ENCODE measurements at places on chromosomes 4 and X. TPM values are rescaled to one million over a fixed set of nuclear protein-coding genes. Genes with fewer than 3 reads are reported as not detected.

The SPCS3 gene
- 142 TPM for total RNA-seq

The VSIG1 gene
- total RNA-seq: 3.5 TPM

The RHOH gene
- total RNA-seq: not detected

The PCDH7 gene
- total RNA-seq: 94.5 TPM

The RAB9B gene
- 4.5 TPM for total RNA-seq

The MAGEB17 gene
- not detected for total RNA-seq

The NWD2 gene
- not detected for total RNA-seq

The BMX gene
- total RNA-seq: 0.33 TPM

The TCEANC gene
- total RNA-seq: 4.2 TPM

- no peak for DNase-seq
Observed at GRCh38 chr4:118772767-118773428, 63.0 kb downstream of the SEC24D start.

DNA sequence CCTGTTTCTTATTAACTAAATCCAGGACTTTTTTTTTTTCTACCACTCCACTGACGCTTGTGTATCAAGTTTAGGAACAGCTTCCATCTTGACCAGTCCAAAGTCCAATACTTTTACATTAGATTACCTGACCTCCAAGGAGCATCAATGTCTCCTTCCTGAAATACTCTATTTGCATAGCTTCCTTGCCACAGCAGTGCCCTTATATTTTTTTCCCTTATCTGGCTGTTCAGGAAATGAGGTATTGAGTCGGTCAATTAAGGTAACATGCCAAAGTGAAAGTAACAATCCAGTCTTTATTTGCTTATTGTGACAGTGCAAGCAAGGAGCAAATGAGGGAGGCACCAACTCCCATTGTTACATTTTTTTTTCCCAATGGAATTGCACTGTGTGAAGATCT, 730.8 kb upstream of the NDST4 start:
- no peak for DNase-seq

- peak; percentile 42 for DNase-seq
Observed at GRCh38 chr4:158172261-158173258, at the start of gene GASK1B. GASK1B (minus strand) TSS chr4:158173025; CDS start chr4:158171375, 1,650 bp downstream.

DNA sequence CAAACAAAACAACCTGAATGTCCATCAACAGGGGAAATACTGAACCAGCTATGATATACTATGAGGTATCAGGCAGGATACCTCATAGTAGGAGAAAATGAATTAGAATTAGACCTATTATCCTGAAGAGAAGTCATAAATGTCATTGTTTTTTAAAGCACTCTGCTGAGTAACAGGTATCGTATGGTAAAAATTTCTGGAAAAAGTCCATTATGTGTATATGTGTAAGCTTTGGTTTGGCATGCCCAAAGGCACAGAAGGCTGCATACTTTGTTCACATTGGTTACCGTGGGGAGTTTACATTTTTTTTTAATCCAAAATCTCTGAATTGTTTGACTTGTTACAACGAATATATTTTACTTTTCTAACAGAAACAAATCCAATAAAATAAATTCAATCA, 70.5 kb downstream of the RPS3A start:
- DNase-seq: peak; percentile 5

DNA sequence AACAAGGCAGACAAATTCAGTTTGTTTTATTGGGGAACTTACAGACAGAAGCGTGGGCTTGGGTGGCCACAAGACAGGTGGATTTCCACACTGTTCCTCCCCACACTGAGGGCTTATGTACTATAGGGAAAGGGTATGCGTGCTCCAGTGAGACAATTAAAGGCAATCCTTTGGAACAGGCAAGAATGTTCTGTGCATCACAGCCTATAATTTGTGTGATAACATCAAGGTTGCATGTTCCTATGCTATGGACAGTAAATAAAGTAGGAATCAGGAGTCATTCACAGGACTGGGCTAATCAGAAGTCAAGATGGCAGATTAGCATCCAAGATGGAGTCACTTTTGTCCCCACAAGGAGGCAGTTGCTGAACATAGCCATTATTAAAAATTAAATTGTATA, 84.6 kb upstream of the TRIM2 start:
- no peak for DNase-seq

GRCh38 chr4:6988016-6988715, 55.0 kb upstream of the TADA2B start:
- no peak for DNase-seq

DNA sequence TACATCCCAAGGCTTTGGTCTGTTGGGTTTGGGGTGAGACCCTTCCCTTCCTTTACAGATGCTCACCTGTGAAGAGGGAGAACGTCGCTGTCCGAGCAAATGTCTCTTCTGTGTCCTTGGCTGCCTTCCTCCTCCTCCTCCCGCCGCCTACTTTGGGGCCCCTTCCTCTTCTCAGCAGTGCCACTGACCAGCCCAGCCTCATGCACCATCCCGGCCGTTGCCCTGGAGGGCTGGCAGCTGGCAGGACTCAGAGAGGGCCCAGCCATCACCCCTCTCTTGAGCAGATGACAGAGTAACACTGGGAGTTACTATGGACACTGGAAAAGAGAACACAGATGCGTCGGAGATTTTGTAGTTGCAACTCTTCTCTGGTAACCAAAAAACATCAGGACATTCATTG, 68.2 kb downstream of the TRMT44 start:
- no peak for DNase-seq

GRCh38 chr4:187972135-187972534, 23.4 kb upstream of the ZFP42 start:
- no peak for DNase-seq

GRCh38 chrX:150477371-150477770, 91.0 kb upstream of the MTM1 start:
- no peak for DNase-seq

DNA sequence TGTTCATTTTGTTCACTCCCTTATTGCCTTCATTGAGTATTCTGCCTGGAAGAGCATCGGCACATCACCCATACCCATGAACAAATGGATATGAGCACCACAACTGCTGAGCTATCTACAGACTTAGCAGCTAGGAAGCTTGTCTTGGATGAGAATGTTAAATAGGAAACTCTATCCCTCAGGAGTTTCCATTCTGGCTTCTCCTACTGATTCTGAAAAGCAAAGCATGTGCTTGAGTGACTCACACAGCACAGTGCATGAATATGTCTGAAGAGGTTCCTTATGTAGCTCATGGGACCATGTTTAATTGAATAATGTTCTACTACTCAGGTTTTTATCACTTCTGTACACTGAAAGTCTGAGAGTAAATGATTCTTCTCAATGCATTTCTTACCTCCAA, 57.3 kb upstream of the MXRA5 start:
- no peak for DNase-seq

- no peak for DNase-seq
Observed at GRCh38 chrX:131874300-131874699, 148.8 kb upstream of the STK26 start.

- no peak for DNase-seq
Observed at GRCh38 chr4:88452912-88453311, 4.0 kb upstream of the HERC5 start.

DNA sequence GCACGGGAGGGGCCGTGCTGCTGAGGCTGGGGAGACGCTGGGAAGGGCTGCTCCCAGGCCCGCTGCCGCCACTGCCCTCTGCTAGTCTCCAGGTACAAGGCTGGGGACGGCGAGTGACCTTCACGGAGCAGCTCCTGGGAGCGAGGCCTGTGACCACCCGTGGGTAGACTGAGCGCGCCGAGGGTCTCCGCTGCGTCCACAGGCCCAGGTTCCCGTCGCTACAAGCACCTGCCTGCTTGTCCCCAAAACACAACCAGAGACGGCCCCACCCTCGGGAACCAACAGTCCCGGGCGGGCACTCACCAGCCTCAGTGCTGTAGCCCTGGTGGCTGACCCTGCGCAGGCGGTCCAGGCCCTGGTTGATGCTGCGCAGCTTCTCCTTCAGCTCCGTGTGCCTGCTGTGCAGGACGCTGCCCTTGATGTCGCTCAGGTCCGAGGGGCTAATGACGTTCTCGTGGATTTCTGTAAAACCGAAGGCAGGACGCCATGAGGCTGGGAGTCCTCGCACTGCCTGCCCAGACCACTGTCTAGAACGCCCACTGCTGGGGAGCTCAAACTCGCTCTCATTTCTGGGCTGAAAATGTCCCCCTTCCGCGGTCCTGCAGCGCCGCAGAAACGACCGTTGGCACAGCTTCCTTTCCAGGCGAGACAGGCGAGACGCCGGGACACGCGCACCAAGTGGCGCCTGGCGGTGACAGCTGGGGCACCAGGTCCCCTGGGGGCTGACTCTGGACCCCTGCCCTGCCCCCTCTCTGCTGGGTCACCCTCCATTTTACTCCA, 14.3 kb downstream of the LRPAP1 start:
- DNase-seq: no peak

DNA sequence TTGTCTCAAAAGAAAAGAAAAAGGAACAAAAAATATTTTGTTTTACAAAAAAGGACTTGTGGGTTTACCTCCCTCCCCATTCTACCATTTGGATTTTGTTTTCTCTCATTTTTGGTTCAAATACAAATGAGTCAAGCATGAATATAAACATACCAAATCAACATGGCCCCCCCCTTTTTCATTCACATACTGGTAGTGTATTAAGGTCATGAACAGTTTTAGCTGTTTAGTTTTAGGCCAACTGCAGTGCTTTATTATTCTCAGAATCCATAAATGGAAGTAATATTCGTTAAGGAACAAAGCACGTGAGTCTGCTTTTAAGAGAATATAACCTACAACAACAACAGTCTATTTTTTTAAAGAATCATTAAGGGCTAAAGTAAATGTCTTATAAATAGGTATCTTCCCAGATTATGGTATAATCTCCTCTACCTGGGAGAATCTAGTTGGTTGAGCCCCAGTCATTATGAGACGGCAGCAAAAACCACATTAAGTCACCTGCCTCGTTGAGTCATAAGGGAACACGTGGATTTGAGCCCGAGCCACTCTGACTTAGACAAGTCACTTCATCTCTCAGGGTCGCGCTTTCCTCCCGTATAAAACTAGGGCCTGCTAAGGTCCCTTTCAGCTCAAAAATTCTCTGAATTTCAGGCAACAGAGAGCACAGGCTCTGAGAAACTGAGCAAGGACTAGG, 26.7 kb downstream of the BCLAF3 start:
- DNase-seq: peak; percentile 56

- no peak for DNase-seq
Observed at GRCh38 chr4:56289934-56290333, 97.4 kb downstream of the AASDH start.

GRCh38 chr4:137923494-137923893, 318.7 kb downstream of the SLC7A11 start:
- no peak for DNase-seq

DNA sequence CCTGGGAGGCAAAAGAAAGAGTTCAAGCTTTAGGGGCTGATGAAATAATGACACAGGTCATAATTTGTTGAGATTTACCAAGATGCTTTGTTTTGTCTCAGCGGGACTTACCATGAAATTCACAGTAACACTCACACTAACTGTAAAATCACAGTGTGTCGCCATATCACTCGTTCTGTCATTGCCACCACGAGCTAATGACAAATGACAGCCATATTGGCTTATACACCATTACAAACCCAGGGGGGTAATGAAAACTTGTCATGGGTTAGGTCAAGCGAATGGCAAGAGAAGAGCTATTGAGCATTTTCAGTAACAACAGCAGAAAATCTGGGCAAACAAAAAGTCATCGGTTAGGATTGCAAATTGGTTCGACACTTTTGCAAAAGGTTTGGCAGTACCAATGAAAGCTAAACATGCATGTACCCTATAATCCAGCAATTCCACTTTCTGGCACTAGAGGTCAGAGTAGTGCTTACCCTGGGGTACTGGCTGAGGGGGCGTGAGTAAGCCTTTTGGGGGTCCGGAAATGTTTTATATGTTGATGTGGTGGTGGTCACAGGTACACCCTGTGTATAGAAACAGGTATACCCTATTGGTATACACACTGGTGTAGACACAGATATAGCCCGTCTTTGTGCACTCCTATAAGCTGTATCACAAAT, 83.9 kb upstream of the RAI2 start:
- DNase-seq: no peak

GRCh38 chrX:13968198-13968597, 61.5 kb downstream of the GEMIN8 start:
- no peak for DNase-seq

DNA sequence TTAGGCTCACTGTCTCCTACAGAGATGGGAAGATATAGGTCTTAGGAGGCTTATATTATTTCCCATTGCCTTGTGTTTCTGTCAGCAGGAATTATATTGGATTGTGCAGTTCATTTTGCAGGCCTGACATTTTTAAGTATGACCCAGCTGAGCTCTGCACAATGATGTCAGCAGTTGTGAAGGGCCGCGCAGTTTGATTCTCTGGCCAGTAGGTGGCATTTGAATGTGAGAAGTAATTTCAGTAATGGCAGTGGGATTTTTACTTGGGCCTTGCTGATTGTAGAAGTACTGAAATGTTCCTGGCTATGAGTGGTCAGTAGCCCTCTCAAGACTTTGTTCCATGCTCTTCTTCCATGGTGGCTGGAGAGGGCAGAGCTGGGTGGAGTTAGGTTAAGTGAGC, 247.2 kb upstream of the MTMR8 start:
- no peak for DNase-seq

DNA sequence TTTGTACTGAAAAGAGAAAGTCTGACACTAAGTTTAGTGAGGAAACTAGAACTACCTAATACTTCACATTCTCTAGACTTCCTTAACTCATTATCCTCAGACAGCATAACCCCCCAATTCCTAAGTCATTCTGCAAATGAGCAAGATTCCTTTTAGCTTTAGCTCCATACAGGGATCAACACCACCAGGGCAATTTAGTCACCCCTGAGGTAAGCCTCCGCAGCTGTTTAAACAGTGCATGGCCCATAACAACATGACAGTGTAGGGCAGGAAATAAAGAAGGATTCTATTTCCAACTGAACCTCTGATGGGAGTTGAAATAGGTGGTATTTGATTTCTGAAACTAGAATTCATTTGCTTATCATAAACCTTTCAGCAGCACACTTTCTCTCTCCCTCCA, 112.8 kb upstream of the DKK2 start:
- no peak for DNase-seq

GRCh38 chr4:109294006-109294405, 8.5 kb downstream of the COL25A1 start:
- no peak for DNase-seq

- no peak for DNase-seq
Observed at GRCh38 chrX:33188881-33189280, 22.5 kb downstream of the DMD start.

GRCh38 chr4:167100120-167100519, 134.2 kb downstream of the SPOCK3 start:
- DNase-seq: peak; percentile 80

GRCh38 chr4:103591841-103592240, 127.9 kb downstream of the TACR3 start:
- DNase-seq: no peak

GRCh38 chr4:171676555-171677215, 136.5 kb upstream of the GALNTL6 start:
- DNase-seq: no peak

- DNase-seq: no peak
Observed at GRCh38 chr4:86968547-86968946, 33.7 kb downstream of the AFF1 start.

GRCh38 chr4:138275216-138275615, 33.1 kb upstream of the SLC7A11 start:
- DNase-seq: peak; percentile 31

DNA sequence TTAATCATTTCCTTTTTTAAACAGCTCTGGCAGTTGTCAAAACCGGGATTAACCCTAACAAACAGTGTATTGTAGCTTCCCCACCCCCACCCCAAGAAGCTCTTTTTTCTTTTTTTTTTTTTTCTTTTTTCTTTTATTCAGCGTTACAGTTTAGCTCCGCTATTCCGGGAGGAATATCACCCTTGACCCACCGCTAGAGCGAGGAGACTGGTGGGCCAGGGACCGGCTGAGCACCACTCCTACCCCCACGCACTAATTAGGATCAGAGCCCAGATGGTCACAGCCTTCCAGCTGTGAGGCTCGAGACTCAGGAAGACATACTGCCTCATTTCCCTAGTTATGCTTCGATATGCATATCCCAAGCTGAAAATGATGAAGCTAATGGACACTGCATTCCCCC, 2.0 kb downstream of the PARM1 start:
- no peak for DNase-seq
